WTC11 (cell line): ENCODE measurements at places on chromosomes 7 and 10.

- no peak for DNase-seq
Observed at GRCh38 chr7:109295158-109295557, 725.5 kb downstream of the DNAJB9 start.

DNA sequence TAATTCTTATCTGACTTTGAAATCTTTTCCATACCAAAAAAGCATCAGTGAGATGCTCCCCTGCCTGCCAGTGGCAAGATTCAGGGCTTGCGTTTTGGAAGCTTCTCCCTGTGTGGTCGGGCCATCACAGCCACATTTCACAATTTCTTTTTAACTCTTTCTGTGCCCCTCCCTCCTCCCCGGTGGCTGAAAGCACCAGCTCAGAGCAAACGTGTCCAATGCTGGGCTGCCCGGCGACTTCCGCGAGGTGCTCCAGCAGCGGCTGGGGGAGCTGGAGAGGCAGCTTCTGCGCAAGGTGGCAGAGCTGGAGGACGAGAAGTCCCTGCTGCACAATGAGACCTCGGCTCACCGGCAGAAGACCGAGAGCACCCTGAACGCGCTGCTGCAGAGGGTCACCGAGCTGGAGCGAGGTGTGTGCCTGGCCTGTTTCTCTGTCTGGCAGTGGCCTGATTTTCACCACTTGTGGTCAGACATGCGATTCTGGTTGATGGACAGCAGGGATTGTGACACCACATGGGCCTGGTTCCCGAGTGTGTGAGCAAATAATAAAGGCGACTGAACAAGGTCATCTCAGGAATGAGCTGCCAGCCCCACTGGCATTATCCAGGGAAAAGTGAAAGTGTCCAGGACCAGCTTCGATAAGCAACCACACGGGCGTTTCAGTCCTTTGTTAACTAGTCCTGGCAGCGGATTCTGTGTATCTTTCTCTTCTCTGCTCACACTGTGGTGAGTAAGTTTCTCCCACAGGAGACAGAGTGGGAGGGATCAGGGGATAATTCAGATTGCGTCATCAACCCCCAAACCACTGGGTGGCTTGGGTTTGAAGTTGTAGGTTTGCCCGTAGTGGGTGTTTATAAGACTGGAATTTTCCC is 2.6 kb downstream of the NPTX2 start:
- DNase-seq = peak; percentile 47

DNA sequence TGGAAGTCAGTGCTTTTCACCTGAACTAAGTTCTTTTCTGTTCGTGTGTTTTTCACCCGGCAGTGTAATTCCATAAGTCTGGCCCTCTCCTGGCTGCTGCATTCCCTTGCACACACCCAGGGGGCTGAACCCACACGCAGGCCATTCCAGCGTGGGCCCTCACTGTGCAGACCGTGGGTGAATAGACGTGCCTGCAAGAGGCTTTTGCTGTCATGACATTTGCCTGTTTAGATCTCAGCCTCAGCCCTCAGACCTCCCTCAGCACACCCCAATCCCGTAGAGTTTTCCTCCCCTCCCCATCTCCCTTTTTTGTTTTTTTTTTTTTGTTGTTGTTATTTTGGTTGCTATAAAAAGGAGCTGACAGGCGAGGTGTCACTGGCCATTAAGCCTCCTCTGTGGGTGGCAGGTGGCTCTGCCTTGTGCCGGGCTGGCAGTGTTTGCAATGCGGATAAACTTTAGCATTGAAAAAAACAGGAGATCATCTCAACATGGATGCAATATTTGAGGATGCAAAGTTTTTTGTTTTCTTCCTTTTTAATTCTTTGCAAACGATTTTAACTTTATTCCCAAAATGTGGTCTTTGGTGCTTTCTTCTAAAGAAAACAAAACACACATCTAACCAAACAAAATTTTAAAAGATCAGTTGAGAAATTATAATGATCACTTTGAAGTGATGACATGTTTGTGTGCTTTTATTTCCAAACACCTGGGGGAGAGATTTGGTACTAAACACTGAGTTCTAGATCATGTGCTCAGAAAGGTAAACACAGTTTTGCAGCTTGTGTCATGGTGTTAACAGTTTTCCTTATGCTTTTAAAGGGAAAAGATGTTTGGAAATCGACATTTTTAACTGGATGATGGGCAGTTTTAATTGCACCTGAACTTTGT is 58.8 kb downstream of the WDR37 start:
- DNase-seq = no peak

- DNase-seq = no peak
Observed at GRCh38 chr10:58971796-58972491, 204.5 kb upstream of the PHYHIPL start.

DNA sequence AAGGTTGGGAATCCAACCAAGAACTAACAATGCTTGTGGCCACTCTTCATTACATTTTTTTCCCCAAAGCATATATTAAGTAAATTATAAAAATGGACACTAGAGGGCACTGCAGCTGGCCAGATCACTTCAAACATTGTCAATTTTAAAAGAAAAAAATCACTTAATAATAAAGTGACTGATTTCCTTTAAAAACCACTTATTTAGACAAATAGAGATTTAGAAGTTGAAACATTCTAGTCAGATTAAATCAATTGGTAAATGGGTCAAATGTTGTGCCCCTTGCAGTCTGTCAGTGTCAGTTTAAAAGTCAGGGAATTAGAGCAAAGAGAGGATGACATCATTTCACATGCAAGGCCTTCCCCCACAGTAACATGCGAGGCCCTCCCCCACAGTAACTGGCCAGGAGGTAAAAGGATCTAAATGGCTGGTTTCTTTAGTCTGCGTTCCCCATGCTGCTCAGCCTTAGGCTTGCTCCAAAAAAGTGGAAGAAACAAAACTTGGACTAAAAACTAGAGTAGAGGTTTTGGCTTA is 177.9 kb downstream of the SKAP2 start:
- peak; percentile 19 for DNase-seq

DNA sequence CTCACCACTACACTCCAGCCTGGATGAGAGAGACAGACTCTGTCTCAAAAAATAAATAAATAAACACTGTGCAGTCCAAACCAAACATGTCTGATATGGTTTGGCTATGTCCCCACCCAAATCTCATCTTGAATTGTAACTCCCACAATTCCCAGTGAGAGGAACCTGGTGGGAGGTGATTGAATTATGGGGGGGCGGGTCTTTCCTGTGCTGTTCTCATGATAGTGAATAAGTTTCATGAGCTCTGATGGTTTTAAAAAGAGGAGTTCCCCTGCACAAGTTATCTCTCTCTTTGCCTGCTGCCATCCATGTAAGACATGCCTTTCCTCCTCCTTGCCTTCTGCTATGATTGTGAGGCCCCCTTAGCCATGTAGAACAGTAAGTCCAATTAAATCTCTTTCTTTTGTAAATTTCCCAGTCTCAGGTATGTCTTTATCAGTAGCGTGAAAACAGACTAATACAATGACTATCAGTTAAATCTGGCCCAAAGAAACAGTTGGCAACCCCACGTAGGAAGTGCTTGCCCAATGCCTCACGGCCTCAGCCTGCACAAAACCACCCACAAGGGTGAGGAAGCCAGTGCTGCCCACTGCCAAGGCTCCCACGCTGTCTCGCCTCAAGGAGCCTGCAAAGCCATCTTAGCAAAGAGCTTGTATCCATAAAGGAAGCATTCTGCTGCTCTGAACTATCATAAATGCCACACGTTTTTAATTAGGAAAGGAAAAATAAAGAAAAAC is 64.7 kb downstream of the PIK3AP1 start:
- DNase-seq = no peak

- DNase-seq = no peak
Observed at GRCh38 chr7:127755521-127755920, 103.5 kb downstream of the SND1 start.

GRCh38 chr7:31114593-31115343 is 62.7 kb downstream of the ADCYAP1R1 start:
- peak; percentile 46 for DNase-seq

- no peak for DNase-seq
Observed at GRCh38 chr7:78794101-78794500, 659.4 kb downstream of the MAGI2 start.

DNA sequence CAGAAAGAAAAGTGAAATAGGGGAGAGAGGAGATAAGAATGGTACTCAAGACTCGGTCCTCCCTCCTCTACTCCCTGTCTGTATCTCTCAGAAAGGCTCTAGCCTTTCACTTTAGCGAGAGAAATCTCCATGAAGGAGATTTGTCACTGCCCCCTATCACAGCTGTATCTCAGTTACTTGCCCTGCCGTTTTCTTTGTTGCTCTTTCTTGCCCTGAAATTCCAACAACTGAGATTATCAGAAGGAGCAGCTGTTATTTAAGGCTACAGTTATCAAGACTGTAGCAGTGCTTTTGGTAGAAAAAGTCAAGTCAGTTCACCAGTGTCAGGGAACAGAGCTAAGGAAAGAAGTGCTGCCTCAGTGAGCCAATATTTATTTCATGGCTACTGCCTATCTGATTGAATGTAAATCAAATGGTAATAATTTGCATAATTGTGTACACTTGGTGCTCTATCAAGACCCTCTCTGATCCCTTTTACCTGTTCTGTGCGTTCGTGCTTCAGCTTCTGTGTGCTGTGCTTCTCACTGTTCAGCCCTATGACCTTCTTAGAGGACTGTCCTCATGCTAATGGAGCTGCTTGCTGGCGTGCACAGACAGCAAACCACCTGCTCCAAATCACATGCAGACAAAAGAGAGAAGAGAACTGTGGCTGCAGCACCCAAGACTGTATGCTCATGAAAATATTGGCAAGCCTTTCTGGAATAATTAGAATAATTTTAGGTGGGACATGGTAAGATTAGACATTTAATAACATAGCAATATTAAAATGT is 180.2 kb upstream of the FAM3C start:
- DNase-seq = no peak

DNA sequence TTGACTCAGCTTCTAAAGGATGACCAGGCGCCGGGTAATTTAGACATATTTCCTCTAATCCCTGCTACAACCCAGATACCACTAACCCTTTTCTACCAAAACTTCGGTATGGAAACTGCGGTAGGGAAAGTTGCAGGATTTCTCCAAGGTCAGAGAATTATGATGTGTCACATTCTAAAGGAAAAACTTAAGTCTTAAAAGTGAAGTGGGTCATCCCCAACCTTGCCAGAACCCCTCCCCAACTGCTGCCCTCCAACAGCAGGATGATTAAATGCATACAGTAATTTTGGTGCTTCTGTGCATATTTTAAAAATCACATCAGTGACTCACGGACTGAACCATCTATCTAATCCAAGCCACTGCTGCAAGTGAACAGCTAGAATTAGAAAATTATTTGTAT is 52.7 kb downstream of the GRB10 start:
- DNase-seq = no peak

- no peak for DNase-seq
Observed at GRCh38 chr10:124647421-124648130, 96.6 kb downstream of the FAM53B start.

GRCh38 chr10:51960494-51960895 is 261.1 kb upstream of the CSTF2T start:
- DNase-seq = no peak

DNA sequence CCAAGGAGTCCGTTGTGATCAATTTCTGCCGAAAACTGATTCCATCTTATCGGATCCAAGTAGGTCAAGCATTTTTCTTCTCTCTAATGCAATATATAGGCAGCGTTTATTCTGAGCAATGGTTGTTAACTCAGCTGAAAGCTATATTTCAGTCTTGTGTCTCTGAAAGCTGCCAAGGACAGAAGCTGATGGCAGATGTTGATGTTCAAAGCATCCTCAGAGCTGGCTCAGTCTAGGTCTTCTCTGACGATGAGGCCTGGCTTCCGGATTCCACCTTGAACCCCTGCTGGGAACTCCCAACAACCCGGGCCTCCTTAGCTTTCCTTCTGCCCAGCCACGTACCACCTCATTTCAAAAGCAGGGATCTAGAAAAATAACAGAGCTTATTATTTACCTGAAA is 863.6 kb downstream of the NRG3 start:
- peak; percentile 18 for DNase-seq

GRCh38 chr7:150372271-150373048 is 3.8 kb downstream of the REPIN1 start:
- DNase-seq = peak; percentile 20

DNA sequence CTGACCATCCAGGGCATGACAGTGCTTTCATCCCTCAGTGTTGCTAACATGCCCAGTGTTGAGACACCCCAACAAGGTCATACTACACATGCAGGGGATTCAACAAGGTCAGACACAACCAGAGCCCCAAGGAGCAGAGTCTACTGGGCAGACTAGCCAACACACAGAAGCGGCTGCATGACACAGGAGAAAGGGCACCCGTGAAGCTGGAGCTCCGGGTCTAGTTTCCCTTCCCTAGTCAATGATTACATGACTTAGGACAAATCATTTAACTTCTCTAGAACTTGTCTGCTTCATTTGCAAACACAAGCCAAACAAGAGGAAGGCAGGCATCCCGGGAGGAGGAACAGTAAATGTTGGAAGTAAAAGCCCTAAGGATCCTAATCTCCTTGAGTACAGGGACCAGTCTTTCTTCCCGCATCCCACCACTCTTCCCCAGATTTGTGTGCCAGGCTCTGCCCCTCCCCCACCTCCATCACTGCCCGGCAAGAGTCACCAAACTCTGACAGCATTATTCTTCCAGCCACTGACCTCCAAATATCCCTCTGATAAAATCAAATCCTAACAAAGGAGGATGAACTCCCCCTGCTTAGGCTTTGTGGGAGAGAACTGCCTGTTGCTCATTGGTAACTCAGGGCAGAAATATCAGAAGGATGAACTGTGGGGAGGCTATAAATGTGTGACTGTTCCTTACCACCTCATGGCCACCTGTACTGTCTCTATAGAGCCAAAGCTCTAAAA is 104.3 kb downstream of the KCNMA1 start:
- DNase-seq = no peak

DNA sequence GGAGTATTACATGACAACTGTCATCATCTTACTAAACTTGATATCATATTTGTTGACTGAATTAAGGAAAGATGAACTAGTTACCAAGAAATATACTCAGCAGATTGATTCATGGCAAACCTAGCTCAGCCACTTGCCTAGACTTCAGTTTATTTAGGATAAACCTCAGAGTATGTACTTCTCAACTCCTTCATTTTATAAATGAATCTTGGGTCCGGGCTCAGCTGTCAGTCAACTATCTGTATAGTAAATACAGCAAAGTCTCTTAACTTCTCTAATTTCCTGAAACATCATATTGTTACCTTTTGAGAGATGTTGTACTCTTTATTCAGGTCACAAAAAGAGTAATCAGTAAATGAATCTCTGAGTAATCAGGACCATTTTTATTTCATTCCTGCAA is 211.0 kb upstream of the KLF14 start:
- no peak for DNase-seq

- no peak for DNase-seq
Observed at GRCh38 chr10:4285121-4285520, 500.1 kb upstream of the KLF6 start.

DNA sequence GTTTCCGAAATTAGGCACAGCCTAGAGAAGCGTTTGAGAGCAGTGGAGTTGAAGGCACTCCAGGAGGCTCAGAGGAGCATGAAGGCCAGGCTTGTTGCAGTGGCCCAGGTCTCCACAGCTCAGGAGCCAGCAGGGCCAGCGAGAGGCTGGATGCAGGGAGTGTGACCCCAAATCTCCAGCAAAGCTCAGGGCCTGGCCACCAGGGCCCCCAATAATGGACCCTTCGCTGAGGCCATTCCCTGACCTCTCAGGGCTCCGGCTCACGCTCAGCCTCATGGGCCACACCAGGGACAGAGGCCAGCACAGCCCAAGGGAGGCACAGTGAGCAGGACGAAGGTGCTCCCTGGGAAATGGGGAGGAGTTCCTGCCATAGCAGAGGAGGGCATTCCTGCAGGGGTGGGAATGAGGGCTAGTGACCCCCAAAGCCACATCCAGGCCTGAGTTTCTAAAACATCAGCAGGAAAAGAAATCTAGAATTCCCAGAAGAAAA is 47.5 kb downstream of the EBF3 start:
- DNase-seq = no peak
